Caki2 (cell line): ENCODE measurements at places on chromosomes 7 and 10.

DNA sequence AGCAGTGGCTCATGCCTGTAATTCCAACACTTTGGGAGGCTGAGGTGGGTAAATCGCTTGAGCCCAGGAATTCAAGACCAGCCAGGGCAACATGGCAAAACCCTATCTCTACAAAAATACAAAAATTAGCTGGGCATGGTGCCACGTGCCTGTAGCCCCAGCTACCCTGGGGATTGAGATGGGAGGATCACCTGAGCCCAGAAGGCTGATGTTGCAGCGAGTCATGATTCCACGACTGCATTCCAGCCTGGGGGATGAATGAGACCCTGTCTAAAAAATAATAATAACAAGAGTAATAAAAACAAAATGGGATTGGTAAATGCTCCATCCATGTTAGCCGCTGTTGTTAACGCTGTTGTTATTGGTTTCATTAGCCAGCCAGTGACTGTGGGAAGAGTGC is 1.3 kb upstream of the HKDC1 start:
- DNase-seq: no peak

DNA sequence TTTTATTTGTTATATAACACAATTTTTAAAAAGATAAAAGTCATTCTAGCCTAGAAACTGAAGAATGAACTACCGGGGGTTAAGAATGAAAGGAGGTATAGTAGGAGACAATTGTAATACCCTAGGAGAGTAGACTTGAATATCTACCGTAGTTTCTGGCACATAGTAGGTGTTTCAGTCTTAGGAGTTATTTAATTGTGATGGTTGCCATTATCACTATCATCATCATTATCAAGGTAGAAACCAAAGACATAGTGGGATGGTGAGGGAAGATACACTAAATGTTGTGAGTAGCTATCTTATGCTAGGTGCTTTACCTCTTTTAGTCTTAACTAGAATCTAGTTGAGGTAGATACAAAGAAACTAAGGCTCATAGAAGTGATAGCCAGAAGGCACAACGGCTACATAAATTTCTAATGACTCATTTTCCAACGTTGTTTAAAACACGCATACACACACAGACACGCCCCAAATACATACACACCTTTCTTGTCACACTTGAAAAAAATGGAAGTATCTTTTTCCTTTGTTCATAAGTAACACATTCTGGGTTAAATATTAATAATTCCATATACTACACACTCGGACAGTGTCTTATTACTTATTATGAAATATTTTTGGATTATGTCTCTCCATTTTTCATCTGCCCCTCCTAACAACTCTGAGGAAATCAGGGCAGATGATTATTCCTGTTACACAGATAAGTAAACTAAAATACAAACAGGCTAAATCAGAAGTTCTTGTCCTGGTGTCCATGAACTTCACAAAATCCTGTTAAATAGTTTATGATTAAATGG is 2.0 kb upstream of the ANLN start:
- DNase-seq: peak; percentile 74

DNA sequence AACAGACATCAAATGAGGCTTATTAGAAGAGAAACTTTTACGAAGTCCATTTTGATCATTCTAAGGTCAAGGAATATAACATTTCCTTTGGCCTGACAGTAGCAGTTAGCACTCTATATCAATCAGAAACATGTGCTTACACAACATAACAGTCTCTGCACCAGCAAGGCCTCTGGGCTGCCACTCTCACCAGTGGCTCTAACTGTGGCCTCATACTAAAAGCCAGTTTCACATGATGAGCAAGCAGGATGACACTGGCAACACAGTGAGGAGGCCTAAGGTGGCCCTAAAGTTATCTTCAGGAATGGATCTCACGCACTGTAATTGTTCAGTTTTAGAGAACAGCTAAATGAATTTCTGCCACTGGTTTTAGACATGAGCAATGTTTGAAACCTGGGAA is 126.8 kb downstream of the COBL start:
- DNase-seq: no peak

GRCh38 chr7:91949221-91950009 is 8.8 kb downstream of the AKAP9 start:
- no peak for DNase-seq

DNA sequence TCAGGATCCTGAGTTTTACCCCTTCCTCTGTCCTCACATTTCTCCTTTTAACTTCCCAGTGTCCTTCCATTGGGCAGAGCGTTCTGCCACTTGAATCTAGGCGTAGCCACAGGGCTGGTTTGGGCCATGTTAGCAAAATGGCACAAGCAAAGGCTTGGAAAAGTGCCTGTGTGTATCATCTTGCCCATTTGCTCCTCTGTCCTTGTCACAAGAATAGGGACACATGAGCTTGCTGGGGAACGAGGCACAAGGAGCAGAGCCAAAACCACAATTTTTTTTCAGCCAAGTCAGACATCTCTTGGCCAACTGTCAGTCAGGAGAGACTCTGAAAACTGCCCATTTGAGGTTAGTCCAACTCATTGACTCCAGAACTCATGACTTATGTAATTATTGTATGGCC is 285.2 kb downstream of the ZNF248 start:
- no peak for DNase-seq

DNA sequence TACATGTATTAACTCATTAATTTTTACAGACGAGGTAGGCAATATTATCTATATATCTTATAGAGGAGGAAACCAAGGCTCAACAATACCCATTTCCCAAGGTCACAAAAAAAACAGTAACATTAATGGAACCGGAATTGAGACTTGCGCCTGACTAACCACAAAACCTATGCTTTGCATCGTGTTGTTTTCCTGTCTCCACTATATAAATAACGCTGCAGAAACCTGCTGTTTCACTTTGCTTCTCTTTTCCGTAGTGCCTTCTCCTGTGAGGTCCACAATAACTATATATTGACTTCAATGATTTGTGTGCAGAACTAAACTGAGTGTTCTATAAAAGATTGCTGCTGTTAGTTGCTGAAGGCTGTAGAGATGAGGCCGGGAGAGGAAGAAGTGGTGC is 97.7 kb upstream of the RPA3 start:
- no peak for DNase-seq

- DNase-seq: no peak
These were observed 116.1 kb downstream of the CLEC2L start for GRCh38 chr7:139639563-139639962.

GRCh38 chr7:111394891-111395290 is 167.4 kb downstream of the IMMP2L start:
- DNase-seq: no peak

DNA sequence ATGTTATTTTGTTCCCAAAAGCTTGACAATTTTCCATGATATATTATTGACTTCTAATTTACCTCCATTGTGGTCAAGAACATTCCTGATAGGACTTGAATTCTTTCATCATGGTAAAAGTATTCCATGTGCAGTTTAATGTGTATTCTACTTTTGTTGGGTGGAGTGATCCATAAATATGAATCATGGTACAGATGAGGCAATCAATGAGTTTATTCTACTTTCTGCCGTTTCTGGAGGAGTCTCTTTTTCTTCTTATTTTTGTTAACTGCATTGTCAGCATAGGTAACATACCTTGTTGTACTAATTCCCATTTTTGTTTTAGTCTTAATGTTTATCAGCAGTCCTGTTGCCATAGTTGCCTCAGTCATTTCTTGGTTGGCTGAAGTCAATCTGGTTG is 69.6 kb downstream of the SHOC2 start:
- DNase-seq: no peak

DNA sequence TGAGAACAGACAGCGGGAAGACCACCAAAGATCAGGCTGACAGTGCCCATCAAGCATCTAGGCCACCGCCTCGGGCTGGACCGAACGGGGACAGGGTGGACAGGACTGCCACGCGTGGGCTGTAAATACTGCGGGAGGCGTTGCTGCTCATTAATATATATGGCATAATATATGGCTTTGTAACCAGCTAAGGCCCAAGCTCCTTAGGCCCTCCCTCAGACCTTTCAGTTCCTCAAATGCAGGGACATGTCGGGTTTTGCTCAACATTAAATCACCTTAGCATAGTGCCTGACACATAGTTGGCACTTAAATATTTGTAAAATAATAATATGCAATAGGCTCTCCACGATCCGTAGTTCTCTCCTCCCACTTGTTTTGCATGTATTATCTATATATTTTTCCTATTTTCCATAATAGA is 402 bp upstream of the TMEM168 start:
- DNase-seq: no peak

DNA sequence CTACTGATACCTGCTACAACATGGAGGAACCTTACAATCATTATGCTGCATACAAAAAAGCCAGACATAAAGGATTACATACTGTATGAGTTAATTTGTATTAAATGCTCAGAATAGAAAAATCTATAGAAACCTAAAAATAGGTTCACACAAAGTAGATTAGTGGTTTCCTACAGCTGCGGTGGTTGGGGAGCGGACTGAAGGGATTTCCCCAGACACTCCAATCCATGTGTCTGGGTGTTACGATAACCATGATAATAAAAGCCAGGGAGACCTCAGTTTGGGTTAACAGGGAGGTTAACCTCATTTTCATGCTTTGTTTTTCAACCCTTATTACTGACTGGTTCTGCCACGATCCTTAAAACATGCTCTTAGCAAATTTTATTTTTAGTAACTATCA is 355.9 kb downstream of the KCNMA1 start:
- no peak for DNase-seq

GRCh38 chr7:42107484-42108240 is 129.3 kb downstream of the GLI3 start:
- DNase-seq: peak; percentile 23

GRCh38 chr7:81583882-81584533 is 185.8 kb downstream of the HGF start:
- DNase-seq: no peak

GRCh38 chr7:94350734-94351133 is 44.0 kb upstream of the COL1A2 start:
- peak; percentile 6 for DNase-seq

DNA sequence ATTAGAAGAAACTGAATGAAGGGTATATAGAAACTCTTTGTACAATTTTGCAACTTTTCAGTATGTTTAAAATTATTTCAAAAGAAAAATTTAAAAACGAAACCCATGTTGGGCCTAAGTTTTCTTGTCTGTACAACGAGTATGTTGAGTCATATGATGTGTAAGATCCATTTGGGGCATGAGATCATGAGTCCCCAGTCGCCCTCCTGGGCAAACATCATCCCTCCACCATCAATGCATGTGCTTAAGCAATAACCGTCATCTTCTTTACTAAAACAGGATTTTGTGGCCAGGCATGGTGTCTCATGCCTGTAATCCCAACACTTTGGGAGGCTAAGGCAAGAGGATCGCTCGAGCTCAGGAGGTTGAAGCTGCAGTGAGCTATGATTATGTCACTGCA is 54.2 kb upstream of the CDCA7L start:
- DNase-seq: no peak

- no peak for DNase-seq
These were observed 40.4 kb downstream of the ASAH2 start for GRCh38 chr10:50210876-50211275.

GRCh38 chr10:6416892-6417512 is 163.1 kb downstream of the PRKCQ start:
- DNase-seq: peak; percentile 53

GRCh38 chr10:79310200-79310865 is 36.9 kb upstream of the PPIF start:
- no peak for DNase-seq

GRCh38 chr10:74213571-74214162 is 62.6 kb downstream of the ADK start:
- peak; percentile 8 for DNase-seq

DNA sequence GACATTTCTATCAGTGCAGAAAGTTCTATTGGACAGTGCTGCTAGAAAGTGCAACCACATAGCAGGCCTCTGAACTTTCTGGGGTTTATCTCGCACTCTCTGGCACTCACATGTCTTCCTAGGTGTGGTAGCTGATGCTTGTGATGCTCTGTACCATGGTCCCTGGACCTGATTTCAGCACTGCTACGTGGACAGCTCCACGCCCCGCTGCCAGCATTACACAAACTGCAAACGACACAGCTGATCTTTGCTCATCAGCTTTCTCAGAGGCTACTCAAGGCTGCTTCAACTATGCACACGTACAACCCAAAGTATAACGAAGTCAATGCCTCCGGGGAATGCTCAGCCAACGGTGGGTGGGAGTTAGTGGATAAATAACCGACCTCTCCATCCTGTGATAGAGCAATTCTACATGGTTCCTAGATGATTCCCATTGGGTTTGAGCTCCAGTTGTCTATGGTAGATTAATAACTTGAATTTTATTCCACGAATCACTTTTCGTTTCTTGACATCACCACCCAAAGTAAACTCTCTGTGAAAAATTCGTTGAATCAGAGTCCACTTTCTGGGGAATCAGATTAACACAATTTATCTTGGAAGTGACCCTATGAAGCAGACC is 302.5 kb downstream of the ACTR3B start:
- DNase-seq: no peak

GRCh38 chr7:81267508-81267907 is 348.7 kb upstream of the SEMA3C start:
- peak; percentile 13 for DNase-seq

DNA sequence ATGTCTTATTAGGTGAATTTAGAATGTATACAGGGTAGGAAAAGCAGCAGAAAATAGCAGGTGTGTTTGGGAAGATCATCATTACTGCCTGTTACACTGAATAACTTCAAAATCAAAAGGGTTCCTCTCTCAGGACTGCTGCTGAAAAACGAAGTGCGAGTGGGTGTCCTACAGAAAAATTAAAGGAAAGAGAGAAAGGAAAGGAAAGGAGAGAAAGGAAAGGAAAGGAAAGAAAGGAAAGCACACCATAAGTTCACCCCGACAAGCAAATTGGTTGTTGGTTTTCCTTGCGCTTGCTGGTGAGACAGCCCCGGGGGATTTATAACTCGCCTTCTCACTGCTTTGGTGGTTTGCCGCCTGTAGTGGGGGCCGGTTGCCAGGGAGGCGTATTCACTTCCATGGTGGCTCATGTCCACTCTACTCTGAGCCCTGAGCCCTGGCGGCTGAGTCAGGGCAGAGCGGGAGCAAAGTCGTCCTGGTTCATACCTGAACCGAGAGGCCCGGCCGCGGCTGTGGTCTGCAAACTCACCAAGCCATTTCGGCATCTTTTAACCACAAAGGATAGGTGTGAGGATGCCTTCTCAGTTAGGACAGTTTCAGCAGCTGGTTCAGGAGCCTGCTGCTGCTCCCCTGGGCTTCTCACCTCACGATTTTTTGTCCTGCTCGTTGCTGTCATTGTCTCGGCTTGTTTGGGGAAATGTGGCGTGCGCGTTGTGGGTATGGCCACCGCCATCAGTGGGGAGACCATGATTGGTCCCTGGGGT is 26.1 kb downstream of the INPP5A start:
- DNase-seq: no peak

- DNase-seq: no peak
These were observed 120.4 kb downstream of the CDK6 start for GRCh38 chr7:92715963-92716362.

DNA sequence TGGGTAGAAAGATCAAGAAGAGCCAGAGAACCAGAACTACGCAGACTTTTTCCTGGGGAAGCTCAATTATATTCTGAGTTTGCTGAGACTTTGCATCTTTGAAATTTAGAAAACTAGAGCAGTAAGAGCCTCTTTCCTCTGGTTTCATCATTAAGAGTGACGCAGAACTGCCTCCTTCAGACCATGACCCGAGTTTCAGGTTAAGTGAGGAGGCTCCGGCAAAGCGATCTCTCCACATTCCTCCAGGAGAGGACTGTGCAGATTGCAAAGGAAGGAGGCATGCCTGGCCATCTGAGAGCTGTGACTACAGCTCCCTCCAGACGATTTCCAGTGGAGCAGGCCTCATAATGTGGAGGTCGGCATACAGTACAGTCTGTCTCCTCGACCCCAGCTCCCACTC is 115.8 kb upstream of the LANCL2 start:
- DNase-seq: no peak

- DNase-seq: no peak
These were observed 9.6 kb downstream of the GRID1 start for GRCh38 chr10:86357041-86357440.
